Right forelimb (tissue), 1 donor: ENCODE measurements at places on chromosomes 16 and 17.
A peak's percentile ranks its signal among the peaks of the same experiment; 100 is the strongest.

- peak; percentile 39 for DNase-seq
Observed at GRCh38 chr16:9012848-9013507, 49.3 kb upstream of the USP7 start.

GRCh38 chr16:78523212-78523985, 423.9 kb downstream of the WWOX start:
- no peak for DNase-seq

GRCh38 chr16:20074099-20074991, 655 bp upstream of the GPR139 start:
- DNase-seq: no peak

DNA sequence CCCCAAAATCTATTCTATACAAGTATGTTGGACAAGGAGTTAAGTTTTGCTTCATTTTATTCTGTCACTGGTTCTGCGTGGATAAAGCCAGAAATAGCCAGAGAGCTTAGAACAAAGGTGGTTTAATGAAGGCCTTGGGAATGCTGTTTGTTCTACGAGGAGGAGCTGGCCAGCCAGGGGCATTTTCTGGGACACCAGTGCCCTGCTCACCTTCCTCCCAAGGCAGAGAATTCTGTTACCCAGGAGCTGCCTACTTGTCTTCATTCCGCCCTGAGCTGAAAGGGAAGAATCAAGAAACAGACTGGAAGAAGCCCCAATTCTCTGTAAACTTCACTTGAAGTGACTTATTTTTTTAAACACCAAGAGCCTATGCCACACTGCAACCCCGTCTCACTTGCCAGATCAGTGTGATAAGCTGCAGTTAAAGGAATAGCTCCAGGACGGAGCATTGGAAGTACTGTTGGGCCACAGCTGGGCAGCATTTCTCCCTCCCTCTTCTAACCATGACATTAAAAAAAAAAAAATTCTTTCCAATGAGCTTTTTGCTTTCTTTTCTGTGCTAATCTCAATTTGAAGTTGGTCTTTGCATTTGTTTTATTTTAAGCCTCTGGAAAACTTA, 149.8 kb upstream of the DYNLRB2 start:
- no peak for DNase-seq

- no peak for DNase-seq
Observed at GRCh38 chr16:69499541-69500230, 66.1 kb upstream of the NFAT5 start.

GRCh38 chr17:63425483-63425882, 20.6 kb downstream of the CYB561 start:
- DNase-seq: peak; percentile 86

GRCh38 chr17:48554412-48555257, 9.7 kb upstream of the HOXB2 start:
- DNase-seq: no peak

DNA sequence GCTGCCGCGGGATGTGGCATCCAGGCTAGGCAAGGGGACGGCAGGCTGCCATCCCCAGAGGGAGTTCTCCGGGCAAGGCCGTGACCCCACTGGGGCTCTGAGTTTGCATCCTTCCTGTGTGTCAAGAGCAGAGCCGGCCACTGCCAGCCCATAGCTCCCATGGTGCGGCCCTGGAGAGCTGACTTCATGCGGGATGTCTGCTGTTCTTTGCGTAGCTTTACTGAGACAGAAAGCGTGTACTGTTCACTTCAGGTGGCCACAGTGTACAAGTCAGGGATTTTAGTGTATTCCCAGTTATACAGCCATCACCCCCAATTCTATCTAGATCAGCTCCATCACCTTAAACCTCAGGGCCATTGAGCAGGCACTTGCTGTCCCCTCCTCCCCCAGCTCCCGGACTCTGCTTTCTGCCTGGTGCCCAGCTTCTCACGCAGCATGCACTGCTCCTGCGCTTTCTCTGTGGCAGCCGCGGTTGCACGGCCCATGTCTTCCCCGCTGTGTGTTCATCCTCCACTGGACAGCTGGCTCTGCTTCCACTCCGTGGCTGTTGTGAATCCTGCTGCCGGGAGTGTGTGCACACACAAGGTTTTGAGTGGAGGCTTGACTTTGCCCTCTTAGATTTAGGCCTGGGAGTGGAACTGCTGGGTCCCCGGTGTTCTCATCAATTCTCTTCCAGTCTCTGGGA, 71.2 kb downstream of the KLHDC4 start:
- no peak for DNase-seq

DNA sequence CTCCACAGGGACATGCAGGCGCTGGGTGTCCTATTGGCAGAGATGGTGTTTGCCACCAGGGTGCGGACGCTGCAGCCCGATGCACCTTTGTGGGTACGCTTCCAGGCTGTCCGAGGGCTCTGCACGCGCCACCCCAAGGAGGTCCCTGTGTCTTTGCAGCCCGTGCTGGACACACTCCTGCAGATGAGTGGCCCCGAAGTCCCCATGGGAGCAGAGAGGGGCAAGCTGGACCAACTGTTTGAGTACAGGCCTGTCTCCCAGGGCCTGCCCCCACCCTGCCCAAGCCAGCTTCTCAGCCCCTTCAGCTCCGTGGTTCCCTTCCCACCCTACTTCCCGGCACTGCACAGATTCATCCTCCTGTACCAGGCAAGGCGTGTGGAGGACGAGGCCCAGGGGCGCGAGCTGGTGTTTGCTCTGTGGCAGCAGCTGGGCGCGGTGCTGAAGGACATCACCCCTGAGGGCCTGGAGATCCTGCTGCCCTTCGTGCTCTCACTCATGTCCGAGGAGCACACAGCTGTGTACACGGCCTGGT, 2.8 kb downstream of the WDR81 start:
- DNase-seq: no peak

- DNase-seq: no peak
Observed at GRCh38 chr16:67504031-67505021, 21.0 kb upstream of the AGRP start.

DNA sequence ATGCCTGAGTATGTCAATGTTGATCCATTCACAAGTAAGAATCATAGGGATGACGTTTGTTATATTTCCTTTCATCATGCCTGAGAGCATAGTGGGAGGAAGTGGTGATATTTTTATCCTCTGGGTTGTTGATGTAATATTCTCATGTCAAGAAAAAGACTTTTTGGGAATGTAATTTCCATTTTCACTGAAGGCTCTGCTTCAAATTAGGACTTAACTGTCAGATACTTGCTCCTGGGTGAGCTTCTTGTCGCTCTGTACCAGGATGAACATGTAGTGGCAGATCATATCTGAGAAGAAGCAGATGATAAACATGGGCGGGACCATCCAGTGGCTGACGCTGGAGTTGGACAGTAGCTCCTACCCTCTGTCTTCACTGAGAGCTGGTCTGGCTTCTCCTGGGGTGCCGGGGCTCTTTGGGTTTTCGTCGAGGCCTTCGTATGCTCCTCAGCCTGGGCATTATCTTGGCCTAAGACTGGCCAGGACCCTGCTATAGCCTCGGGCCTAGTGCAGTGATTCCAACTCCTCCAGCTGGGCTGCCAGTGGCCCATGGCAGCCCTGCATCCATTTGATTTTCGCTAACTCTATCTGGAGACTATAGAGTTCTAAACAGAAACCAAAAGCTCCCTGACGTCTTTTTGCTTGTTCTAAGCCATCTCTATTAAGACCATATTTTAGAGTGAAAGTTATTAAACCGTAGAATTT, 19.7 kb downstream of the CYB5B start:
- peak; percentile 44 for DNase-seq

DNA sequence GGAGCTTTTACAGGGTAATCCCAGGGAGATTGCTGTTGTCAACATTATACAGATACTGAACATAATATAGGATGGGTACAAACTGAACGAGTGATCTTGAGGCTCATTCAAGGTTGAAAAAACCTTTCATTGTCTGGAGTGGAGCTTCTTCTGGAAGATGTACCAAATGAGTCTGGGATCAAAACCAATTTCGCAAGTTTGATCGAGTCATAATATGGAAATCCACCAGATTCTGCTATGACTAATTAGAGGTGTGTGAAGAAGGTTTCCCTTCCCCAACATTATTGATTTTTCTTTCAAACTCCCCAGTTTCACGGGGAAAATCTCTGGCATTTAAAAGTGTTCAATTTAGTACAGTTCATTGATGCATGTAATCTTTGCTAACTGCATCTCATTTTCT, 324.1 kb downstream of the ZFHX3 start:
- no peak for DNase-seq

GRCh38 chr17:64732336-64733006, 70.4 kb upstream of the SMURF2 start:
- DNase-seq: peak; percentile 68

GRCh38 chr16:57043248-57043647, 49.1 kb upstream of the CPNE2 start:
- no peak for DNase-seq

- DNase-seq: peak; percentile 70
Observed at GRCh38 chr17:76687298-76688164, 23.2 kb downstream of the MXRA7 start.

DNA sequence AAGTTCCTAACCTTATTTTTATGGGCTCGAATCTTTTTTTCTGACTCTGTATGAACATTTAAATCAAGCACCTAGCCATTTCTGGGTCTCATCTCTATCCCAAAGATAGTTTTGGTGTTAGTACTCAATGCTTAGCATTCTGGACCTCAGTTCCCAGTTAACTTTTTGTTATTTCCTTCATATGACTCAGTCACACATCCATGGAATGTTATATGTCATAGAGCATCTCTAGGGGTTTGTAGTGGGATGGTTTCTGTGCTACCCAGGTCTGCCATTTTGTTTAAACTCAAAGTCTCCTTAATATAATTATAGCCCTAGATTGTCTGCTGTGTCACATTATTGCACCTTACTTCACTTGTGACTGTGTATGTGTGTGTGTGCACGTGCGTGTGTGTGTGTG, 90.1 kb downstream of the EFCAB13 start:
- DNase-seq: no peak

- DNase-seq: no peak
Observed at GRCh38 chr17:6456914-6457687, 12.8 kb downstream of the PIMREG start.

- DNase-seq: no peak
Observed at GRCh38 chr16:66490774-66491715, 58.9 kb downstream of the TK2 start.

DNA sequence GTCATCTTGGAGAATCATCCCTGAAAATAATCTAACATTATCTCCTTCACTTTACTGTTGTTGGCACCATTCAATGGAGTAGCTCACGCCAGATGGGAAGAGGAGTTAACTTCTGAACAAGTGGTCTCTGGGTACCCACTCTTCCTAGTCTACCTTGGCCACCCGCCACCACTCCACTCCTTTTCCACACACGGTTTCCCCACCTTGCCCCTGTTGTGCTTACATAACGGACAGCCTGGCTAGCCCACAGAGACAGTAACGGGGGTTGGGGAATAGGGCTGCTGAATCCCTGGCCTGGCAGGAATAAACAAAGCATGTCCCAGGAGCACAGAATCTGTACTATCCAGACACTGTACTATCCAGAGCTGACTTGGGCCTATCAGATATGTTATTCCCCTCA, 3.6 kb upstream of the MXRA7 start:
- DNase-seq: no peak

DNA sequence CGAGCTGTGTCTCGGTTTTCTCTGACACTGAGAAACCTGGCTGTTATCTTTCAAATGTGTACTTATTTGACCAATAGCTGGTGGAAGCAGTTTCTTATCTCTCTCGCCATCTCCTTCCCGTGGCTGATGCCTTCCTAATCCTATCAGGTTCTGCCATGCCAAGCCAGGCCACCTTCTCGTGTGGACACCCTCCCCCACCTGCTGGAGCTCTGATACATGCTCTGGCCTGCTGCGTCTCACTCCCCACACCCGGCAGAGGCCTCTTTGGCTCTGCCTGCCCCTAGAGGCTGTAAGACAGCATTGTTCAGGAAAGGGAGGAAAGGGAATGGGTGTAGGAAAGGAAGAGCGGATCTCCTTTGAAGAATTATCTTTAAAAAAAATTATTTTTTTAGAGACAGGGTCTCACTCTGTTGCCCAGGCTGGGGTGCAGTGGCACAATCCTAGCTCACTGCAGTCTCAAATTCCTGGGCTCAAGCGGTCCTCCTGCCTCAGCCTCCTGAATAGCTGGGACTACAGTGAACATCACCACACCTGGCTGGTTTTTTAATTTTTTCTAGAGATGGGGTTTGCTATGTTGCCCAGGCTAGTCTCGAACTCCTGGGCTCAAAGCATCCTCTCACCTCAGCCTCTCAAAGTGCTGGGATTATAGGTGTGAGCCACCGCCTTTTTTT, 7.5 kb upstream of the ARMC5 start:
- DNase-seq: no peak

DNA sequence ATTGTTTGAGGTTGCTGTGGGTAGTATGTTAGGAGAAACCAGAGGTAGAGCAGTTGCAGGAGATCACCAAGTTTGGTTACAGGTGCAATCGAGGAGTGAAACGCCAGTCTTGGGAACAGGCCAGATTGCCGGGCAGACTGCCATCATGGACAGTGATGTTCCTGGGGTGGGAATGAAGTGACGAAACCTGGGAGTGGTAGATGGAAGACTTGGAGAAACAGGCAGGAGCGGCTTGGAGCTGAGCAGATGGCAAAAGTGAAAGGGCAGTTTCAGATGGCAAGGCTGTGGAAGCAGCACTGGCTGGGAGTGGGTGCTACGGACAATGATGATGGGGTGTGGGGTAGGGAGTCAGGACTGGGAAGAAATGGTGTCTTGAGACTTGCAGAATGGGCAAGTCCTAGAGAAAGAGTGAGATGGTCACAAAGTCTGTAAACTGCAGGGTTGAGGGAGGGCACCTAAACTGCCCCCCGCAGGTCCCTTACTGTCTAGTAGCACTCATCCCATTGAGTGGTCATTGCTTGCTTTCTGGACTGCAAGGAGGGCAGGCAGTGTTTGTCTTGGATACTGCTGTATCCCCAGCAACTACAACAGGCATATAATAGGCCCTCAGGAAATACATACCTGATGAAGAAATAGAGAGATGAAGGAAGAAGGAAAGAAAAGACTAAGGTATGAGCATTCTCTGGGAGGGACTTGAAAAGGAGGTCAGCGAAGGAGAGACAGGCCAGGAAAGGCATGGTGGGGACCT, 29.5 kb upstream of the ULK2 start:
- no peak for DNase-seq

GRCh38 chr17:73980517-73980916, 223.0 kb upstream of the RPL38 start:
- no peak for DNase-seq

DNA sequence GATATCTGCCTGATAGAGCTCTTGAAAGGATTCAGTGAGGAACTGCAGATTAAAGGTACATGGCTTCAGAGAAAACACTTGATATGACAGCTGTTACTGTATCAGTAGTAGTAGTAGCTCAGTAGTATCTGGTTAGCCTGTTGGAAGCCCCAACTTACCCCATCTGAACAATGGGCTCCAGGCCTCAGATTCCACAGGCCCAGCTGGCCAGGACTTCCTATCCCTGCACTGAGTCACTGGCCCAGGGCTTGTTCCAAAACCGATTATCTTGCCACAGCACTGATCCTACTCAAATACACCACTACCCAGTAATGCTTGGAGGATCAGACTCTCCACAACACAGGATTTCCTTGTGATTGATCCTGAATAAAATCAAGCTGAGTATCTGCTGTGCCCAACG, 32.6 kb downstream of the DCUN1D3 start:
- no peak for DNase-seq

DNA sequence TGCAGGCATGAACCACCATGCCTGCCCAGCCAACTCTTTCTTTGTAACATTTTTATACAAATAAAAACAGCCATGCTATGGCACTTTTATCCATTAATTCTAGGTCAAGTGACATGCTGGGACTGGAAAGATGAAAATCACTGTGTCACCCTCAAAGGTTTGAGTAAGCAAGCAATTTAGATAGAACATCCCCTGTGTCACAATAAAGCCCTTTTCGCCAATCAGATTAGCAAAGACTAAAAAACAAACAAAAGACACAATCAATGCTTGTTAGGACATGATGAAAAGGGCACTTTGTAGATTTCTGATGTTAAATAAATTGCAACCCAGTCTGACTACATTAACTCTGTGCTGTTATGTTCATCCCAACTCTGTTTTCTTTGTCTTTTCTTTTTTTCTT, 26.4 kb downstream of the CHP2 start:
- no peak for DNase-seq
